Gastroesophageal sphincter (tissue), 4 donors: ENCODE measurements at places on chromosomes 16 and 17. TPM values are rescaled to one million over a fixed set of nuclear protein-coding genes. Genes with fewer than 3 reads are reported as not detected.

Gene FSCN2
- total RNA-seq, result 2.1 TPM

Gene KIF19
- total RNA-seq, result 2.1 TPM

Gene RAB11FIP4
- total RNA-seq, result 1.2 TPM

Gene ALDH3A2
- total RNA-seq, result 130 TPM

Gene TAF15
- 127 TPM for total RNA-seq

GRCh38 chr17:65433592-65433991 lies 127.9 kb downstream of the AXIN2 start:
- ATAC-seq, result no peak

DNA sequence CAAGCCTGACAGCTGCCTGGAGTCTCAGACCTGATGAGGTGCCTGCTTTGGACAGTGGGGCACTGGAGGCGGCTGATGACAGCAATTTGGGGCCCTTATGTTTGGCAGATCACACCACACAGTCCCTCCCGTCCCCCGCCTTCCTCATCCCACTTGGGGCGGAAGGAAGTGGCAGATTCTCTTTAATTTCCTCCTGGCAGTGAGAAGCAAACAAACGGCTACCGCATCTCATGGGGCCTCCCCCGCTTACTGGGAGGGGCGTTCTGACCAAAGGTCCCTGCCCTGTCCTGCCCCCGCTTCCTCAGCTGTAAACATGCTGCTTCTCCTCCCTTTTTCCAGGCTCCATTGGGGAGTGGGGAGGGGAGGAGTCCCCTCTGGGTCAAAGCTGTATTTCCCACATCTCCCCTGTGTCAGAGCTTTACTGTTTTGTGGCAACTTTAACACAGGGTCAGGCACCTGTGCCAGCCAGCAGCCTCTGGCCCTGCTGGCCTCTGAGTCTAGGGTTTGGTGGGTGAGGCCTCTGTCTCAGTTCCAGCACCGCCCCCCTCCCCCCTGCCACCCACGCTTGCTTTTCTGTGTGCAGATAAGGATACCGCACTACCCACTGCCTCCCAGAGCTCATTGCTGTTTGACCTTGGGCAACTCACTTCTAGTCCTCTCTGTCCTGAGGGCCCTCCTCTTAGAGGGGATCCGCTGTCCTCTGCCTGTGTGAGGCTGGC lies 5.4 kb upstream of the NFATC3 start:
- peak; percentile 54 for ATAC-seq

- ATAC-seq, result no peak
These were observed 334.5 kb downstream of the SEC14L1 start for GRCh38 chr17:77475016-77475976.

GRCh38 chr17:39754958-39755553 lies 17.3 kb downstream of the GRB7 start:
- no peak for ATAC-seq

DNA sequence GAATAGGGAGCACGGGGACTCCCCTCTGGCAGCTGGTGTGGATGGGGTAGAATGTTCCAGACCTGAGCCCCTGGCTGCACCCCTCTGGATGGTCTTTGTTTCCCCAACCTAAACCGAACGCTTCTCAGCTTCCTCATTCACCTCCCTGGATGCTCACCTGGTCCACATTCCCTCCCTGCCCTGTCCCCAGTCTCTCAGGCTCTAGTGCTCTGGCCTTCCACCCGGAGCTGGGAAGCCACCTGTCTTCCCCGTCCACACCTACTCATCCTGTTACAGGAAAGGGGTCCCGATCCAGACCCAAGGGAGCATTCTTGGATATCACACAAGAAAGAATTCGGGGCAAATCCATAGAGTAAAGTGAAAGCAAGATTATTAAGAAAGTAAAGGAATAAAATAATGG lies 73.5 kb downstream of the CYLD start:
- no peak for ATAC-seq

DNA sequence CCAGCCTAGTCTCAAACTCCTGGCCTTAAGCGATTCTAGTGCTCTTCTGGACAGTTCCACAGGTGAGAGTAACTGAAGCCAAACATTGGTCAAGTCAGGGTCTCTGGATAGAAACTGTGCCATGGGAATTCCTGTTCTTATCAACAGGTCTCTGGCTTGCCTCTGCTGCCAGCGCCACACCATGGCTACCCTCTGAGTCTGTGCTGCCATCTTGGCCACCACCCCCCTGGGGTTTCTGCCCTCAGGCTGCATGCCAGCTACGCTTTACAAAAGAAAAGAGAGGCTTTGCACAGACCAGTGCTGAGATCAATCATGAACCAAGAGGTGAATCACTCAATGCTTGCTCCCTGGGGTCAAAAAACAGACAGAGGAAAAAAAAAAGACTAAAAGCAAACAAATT lies 24.4 kb upstream of the CREBBP start:
- no peak for ATAC-seq

DNA sequence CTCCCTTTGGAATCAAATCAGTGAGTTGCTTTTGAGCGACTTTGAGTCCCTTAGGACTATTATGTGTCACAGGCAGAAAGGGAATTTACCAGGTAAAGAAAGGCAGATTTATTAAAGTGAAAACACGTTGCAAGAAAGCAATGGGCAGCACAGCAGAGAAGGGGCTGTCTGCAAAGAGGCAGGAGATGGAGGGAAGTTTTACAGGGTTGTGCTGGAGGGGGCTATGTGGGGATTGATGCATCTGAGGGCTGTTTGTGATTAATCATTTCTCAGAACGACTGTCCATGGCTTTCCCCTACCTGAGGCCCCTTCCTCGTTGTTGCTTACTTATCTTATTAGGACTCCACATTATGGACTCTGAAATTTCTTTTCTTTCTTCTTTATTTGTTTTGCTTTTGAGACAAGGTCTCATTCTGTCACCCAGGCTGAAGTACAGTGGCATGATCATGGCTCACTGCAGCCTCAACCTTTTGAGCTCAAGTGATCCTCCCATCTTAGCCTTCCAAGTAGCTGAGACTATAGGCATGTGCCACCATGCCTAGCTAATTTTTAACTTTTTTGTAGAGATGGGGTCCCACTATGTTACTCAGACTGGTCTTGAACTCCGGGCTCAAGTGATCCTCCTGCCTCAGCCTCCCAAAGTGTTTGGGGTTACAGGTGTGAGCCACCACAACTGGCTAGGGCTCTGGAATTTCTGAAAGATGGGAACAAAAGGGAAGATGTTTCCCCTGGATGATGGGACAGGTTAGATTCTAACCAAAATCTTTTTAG lies 5.5 kb downstream of the WWP2 start:
- no peak for ATAC-seq

DNA sequence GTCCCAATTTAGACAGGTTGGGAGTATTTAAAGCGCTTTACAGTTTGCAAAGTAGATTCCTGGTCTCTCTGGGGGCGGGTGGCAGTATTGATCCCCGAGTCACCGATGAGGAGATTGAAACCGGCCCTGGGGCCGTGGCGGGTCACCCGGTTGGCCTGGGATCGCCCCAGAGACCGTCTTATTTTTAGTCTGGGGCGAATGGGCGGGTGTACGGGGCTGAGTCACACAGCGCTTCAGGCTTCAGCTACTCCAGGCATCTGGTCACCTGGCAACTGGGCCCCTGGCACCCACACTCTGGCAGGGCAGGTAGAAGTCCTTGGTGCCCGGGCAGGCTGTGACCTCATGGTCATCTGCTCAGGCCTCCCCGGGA lies 669 bp downstream of the MIEF2 start:
- peak; percentile 29 for ATAC-seq

- ATAC-seq, result no peak
These were observed 114.7 kb downstream of the ENGASE start for GRCh38 chr17:79189305-79189704.

GRCh38 chr17:30831257-30831656 lies 509 bp upstream of the ATAD5 start:
- peak; percentile 38 for ATAC-seq
